Hematopoietic multipotent progenitor cell treated with erythropoietin and hydrocortisone succinate and interleukin-3 and kit ligand, for 15 days (in vitro differentiated cells): ENCODE measurements at places on chromosomes 1 and 21.

GRCh38 chr1:217948741-217949140 lies 317.6 kb downstream of the SPATA17 start:
- no peak for DNase-seq

GRCh38 chr1:6743189-6744101 lies 41.8 kb upstream of the CAMTA1 start:
- no peak for DNase-seq

- no peak for DNase-seq
Measured at GRCh38 chr1:27724961-27725373, 794 bp upstream of the FAM76A start.

DNA sequence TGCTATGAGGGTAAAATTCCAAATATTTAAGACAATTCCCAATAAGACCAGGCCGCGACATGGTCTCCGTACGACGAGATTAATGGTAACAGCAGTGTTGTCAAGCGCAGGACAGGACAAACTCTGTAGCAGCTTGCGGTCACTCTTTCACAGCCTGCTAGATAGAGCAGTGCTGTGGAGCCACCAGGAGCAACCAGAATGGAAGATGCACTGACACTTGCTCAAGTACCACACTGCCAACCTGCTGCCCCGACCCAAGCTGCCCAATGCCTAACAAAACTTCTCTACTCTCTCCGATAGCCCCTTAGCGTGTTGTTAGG lies 636 bp downstream of the WARS2 start:
- DNase-seq, result no peak
